Renal cortex interstitium (tissue), 15 donors: ENCODE measurements at places on chromosomes 2 and 18. TPM values are rescaled to one million over a fixed set of nuclear protein-coding genes. Genes with fewer than 3 reads are reported as not detected.

DNA sequence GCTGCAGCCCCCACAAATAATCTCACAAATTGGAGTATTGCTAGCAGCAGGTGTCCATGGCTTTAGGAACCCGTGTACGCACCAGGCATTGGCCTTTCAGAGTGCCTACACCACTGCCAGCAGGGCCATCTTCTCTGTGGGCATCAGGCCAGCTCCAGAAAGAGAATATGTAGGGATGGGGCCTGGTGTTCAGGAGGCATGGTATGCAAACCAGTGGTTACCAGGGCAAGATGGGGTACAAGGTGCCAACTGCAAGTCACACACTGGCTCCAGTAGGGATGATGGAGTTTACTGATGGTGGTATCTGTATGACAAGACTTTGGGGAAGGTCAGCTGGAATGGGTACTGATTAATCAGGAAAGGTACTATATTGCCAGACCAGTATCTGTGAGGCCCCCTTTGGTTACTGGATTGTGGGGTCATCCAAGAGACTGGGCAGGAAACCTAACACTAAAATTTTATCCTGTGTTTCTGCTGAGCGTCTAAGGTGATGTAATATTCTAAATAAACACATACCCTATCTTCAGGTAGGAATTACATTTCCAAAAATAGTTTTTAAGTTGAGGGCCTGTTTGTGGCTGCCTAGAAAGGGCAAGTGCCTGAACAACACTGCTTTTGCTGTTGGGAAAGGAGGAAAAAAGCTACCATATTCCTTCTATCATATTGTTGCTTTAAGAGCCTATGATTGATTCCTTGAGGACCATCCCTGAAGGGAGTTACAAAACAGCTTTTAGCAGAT lies 9.0 kb downstream of the CNOT9 start:
- DNase-seq: no peak

DNA sequence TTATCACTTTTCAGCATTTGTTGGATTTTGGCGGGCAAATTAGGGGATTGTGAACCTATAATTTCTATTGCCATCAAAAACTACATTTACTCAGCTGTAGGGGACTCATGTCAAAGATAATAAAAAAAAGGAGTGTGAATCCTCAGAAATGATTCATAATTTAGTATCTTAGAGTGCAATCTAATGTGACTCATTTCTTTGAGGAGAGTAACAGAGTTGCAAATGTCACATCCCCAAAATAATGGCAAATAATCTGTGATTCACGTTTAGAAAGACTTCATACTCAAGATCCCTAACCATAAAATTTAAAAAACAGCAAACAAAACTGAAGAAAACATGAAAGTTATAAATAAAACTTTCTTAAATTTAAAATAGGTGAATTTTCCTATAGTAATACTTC lies 373.0 kb downstream of the CDH2 start:
- DNase-seq: no peak

DNA sequence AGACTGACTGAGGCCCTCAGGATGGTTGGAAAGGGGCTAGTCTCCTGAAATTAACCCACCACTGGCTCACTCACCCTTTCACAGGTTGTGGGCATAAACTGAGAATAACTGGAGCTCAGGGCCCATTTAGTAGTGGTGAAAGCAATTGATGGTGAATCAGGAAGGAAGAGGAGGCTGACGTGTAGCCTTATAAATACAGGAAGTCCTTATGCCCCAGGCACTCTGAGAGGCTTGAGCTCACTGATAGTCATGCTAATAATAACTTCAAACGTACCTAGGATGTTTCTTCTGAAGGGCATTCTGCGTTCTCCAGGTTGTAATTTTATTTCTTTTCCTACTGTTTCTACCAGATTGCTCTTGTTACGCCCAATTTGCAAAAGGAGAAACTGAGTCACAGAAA lies 328.4 kb downstream of the CLIP4 start:
- DNase-seq: no peak

The INPP5D gene
- polyA plus RNA-seq: 6.9 TPM

The CCDC150 gene
- polyA plus RNA-seq: 20.6 TPM

DNA sequence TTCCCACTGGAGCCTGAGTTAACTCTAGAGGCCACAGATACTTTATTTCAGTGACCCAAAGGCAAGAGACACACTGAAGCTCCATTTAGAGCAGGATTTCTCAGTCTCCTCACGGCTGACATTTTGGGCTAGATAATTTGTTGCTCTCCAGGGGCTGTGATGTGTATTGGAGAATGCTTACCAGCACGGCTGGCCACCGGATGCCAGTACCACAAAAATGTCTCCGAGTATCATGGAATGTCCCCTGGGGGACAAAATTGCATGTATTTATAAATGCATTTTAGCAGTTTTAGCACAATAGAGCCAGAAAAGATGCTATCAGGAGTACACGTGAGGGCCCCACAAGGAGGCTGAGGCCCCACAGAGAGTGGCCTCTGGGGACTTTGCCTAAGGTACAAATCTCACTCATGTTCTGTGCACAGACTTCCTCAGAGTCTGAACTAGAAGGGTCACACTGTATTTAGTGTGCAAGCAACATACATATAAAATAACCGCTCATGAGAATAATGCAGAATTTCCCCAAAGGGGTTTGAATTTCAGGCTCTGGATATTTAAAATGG lies 20.5 kb upstream of the DCC start:
- no peak for DNase-seq

The ADD2 gene
- 8.3 TPM for polyA plus RNA-seq

The PTGR3 gene
- polyA plus RNA-seq: 42.3 TPM

- DNase-seq: no peak
These were observed 35.6 kb upstream of the SPAG16 start for GRCh38 chr2:213248637-213249036.

DNA sequence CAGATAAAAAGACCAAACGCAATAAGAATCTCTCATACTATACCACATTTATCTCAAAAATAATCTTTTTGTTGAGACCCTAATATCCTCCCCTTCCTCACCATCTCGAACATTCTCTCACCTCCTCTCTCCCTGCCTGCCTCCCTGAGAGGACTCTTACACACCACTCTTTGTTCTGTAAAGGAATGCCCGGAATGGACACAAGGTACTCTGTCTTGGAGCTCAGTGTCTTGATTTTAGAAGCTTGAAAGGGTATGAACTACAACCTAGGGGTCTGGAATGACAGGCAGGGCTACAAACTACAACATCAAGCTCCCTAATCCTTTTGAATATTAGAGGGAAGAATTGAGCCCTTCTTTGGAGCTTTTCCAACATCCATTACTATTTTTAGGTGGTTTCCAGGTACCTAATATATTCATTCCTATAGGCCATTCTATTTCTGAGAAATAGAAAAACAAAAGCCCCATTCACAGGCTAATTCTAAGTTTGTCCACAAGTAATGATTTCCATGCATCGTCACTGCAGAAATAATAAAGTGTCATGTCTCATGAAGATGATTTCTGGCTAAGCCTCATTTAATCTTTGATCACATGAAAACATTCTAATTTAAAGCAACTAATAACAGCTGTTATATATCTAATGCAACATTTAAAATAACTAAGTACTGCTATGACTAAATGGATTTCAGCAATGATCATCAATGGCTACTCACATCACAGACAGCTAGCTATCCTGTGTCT lies 60.6 kb downstream of the LRP2 start:
- no peak for DNase-seq
